ENCODE measurements at places on chromosomes 7 and 10. TPM values are rescaled to one million over a fixed set of nuclear protein-coding genes. Genes with fewer than 3 reads are reported as not detected.

- peak; percentile 49 for DNase-seq
Measured at GRCh38 chr7:130148561-130148960, 56.6 kb downstream of the TMEM209 start.

- DNase-seq = no peak
Measured at GRCh38 chr7:40629891-40630290, 495.1 kb downstream of the SUGCT start.

- no peak for DNase-seq
Measured at GRCh38 chr10:122328676-122329075, 45.8 kb upstream of the PLEKHA1 start.

PRDX3 gene
- total RNA-seq = 141 TPM

GRCh38 chr7:147904219-147904576 is 686.4 kb upstream of the C7orf33 start:
- no peak for DNase-seq

- no peak for DNase-seq
Measured at GRCh38 chr10:80344276-80344675, 12.3 kb downstream of the DYDC1 start.

DNA sequence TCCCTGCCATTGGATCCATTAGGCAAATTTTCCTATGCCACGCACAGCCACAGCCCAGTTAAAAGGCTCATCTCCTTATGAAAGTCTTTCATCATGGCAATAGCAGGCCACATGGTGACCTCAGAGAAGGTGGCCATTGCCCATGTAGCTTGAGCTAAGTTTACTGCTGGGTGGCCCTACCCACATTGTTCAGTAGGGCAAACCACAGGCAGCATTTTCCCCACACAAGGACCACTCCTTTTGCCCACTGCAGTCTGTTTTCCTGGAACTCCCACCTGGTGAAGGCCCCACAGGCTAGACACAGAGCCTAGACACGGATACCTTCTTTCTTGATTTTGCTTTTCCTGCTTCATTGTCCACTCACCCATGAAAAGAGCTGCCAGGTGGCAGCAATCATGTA is 101.5 kb upstream of the NPVF start:
- no peak for DNase-seq

DNA sequence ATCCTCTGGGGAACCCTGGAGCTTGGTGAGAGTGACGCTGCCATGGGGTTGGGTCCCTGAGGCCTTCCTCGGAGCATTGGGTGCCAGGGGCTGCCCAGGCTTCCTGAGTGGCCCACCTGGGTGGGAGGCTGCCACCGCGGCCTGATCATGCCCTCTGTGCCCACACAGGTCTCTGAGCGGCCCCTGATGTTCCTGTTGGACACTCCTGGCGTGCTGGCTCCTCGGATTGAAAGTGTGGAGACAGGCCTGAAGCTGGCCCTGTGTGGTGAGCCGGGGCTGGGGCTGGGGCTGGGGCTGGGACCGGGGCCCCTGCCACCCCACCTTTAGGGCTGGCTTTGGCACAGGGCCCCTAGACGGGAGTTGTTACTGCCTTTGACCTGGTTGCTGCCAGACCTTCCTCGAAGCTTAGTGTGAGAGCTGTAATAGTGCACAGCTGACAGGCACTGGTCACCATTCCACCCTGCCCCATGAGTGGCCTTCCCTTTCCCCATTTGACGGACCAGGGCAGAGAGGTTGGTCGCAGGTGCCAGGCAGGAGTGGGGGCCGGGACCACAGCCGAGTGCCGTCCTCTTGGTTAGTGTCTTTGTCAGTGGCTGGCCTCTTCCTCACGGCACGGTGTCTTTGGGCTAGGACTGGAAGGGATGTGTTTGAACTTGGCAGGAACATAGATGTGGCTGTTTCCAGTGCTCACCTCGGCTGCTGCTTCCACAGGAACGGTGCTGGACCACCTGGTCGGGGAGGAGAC is 8.2 kb downstream of the MTG1 start:
- peak; percentile 88 for DNase-seq

DNA sequence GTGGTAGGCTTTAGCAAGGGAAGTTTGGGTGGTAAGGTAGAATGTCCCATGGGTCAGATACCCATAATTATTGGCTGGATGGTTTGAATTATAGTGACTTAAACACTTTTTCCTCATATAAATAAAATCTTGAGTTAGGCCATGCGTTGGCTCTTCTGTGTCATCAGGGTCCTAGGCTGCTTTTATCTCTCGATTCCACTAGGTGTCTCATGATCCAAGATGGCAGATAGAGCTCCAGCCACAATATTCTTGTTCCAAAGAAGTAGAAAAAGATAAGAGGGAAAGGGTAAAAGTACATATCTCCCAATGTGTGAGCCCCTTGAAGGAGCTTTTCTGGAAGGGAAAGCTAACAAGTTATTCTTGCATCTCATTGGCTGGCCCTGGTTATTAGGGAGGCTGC is 144.7 kb downstream of the GRK5 start:
- DNase-seq = no peak

- no peak for DNase-seq
Measured at GRCh38 chr7:20220921-20221547, 3.9 kb upstream of the MACC1 start.

CPEB3 gene
- total RNA-seq = 4.2 TPM

- DNase-seq = no peak
Measured at GRCh38 chr7:3194501-3195141, 106.4 kb upstream of the SDK1 start.

DNA sequence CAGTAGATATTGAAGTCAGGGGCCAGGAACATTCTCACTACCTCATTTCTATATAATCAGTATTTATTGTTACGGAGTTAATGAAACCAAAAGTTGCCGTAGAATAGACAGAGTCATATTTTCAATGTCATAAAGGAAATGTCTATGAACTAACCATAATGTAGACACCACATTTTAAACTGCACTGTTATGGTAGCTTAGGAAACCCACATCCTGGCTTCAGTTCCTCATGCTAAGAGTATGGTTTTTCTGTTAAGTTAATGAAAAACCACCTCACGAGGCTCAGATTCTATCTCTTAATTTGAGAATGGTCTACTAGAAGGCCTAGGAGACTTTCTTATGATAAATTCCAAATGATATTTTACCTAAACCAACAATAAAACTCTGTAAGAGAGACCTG is 166.5 kb downstream of the TMEM26 start:
- no peak for DNase-seq

- DNase-seq = no peak
Measured at GRCh38 chr7:29991937-29992336, 2.3 kb upstream of the SCRN1 start.

DNA sequence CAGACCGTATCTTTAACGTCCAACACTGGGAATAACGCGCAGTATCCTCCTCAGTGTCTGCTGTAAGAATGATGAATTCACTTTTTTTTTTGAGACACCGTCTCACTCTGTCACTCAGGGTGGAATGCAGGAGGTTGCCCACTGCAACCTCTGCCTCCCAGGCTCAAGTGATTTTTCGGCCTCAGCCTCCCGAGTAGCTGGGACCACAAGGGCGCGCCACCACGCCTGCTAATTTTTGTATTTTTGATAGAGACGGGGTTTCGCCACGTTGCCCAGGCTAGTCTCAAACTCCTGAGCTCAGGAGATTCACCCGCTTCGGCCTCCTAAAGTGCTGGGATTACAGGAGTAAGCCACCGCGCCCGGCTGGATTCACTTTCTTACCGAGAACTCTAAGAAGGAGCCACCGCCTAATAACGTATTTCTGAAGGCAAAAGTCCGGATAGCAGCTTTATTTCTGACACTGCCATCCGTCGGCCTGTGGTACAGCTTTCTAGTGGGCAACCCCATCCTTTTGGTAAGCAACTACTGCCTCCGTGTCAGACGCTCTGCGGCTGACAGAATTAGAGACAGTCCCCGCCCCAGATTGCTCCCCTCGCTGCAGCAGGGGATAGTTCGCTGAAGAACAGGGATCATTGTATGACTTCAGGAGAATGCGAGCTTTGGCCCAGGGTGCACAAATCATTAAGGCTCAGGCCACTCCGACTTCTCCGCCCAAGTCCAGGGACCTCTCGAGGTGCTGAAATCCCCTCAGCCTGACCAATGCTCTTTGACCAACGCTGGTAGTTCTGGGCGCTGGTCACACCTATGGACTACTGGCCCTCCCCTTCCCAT is 662 bp downstream of the POLR3A start:
- DNase-seq = no peak

- no peak for DNase-seq
Measured at GRCh38 chr10:78401624-78402367, 368.1 kb downstream of the RPS24 start.

TNS3 gene
- total RNA-seq = 152 TPM

MYL10 gene
- not detected for total RNA-seq

FAM20C gene
- total RNA-seq = 121 TPM

DNA sequence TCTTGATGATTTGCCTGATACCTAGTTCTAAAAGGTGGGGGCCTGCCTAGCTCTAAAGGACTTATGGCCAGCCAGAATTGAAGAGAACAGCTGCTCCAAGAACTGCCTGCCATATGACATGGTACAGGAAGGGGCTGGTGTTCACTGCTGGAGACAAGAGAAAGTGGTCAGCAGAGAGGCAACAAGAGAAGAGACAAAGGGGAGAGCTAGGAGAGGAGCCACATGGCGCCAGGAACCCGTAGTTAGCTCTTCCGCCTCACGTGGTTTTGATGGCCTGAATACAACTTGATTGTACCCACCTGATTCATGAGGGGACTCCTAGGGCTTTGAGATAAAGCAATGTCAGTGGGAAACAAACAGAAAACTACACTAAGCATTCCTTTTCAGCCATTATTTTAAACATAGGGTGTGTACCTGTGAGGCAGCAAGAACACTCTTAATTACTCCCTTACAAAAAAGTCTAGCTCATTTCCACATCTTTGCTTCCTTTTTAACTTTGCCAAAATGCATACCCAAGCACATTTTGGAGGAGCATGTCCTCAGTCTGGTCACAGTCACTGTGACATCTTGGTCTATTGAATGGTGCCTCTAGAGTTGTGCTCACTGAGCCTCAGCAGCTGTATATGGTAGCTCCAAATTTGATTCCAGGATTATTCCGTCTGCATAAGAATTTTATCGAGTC is 71.6 kb downstream of the CCDC71L start:
- DNase-seq = no peak

GRID1 gene
- total RNA-seq = 2.1 TPM

KCNMA1 gene
- 20.6 TPM for total RNA-seq

HOXA7 gene
- 7.5 TPM for total RNA-seq

TAS2R4 gene
- 0.67 TPM for total RNA-seq

All from mesenteric fat pad (tissue), 1 donor.